ENCODE measurements at places on chromosomes 7 and 10.
A peak's percentile ranks its signal among the peaks of the same experiment; 100 is the strongest.

- peak; percentile 87 for DNase-seq
Measured at GRCh38 chr10:33803248-33803647, 468.8 kb upstream of the NRP1 start.

- DNase-seq = peak; percentile 45
Measured at GRCh38 chr7:19665399-19666008, 43.3 kb downstream of the POLR1F start.

GRCh38 chr7:41825927-41826480 lies 123.1 kb upstream of the INHBA start:
- peak; percentile 48 for DNase-seq

GRCh38 chr7:101874028-101874427 lies 56.6 kb downstream of the CUX1 start:
- peak; percentile 67 for DNase-seq

DNA sequence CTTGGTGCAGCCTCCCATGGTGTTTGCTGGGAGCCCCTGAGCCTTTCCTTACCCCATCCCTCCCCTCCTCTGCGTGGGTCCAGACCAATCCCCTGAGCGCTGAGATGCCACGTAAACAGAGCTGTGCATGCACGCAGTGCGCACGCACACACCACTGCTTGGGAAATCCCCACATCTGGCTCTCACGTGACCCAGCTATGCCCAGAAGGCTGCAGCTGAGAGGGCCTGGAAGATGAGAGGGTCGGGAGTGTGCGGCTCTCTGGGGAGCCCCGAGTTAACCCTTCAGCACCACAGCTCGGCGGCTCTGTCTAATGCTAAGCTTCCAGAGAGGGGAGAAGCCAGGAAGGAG lies 177.2 kb downstream of the SH3PXD2A start:
- peak; percentile 98 for DNase-seq

DNA sequence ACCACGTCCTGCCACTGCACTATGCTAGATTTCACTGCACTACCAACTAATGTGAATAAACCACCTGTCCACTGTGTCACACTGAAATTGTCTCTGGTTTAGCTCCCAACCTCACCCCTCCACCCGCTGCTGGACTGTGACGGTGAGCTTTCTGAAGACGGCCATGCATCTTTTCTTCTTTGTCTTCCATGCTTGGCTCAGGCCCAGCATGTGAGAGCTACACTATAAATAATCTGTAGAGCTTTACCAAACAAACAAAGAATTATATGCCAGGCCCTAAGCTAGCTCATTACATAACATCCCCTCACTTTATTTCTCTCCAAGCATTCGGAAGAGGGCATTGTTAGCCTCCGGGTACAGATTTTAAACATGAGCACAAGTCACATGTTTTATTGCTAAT lies 633.2 kb downstream of the TNS3 start:
- no peak for DNase-seq

DNA sequence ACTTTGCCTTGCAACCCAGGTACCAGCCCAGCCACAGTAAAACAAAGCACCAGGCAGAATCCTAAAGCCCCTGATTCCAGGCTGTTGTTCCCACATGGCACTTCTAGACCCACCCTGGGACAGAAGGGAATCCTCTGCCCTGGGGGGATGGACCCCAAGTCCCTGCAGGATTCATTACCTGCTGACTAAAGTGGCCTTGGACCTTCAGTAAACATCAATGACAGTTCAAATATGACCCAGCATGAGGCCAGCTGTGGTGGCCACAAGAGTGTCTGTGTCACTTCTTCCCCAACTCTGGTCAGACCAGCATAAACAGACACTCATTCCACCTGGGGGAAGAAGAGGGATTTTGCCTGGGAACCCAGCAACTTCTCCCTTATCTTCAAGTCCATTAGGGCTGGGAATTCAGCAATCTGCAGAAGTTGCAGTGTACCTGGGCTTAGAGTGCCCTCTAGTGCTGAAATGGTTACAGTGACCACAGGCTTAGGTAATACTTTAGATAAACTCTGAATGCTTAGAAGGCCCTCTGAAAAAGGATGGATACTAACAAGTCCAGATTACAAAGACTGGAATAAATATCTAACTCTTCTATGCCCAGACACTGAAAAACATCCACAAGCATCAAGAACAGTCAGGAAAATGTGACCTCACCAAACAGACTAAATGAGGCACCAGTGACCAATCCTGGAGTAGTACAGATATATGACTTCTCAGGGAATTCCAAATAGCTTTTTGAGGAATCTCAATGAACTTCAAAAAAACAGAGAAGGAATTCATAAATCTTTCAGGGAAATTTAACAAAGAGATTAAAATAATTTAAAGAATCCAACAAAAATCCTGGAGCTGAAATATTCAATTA lies 108.5 kb upstream of the TMEM168 start:
- peak; percentile 61 for DNase-seq

- no peak for DNase-seq
Measured at GRCh38 chr10:10845826-10846503, 171.7 kb upstream of the CELF2 start.

GRCh38 chr7:55508221-55509011 lies 63.9 kb downstream of the VOPP1 start:
- no peak for DNase-seq

DNA sequence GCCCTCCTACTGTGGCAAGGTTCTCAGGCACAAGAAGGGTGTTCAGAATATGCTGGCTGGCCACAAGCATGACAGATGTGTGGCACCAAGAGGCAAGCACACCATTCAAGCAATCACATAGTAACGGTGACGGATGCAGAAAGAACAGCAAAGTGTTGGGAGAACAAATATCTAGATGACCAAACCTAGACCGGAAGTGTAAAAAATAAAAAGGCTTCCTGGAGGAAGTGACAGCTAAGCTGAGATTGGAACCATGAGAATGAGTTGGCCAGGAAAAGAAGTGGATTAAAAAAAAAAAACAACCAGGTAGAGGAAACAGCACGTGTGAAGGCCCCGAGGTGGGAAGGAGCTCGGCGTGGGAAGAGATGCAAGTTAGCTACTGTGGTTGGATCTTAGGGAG lies 22.0 kb downstream of the GHRHR start:
- DNase-seq = no peak
